Left hindlimb (tissue), 1 donor: ENCODE measurements at places on chromosomes 7 and 10.

DNA sequence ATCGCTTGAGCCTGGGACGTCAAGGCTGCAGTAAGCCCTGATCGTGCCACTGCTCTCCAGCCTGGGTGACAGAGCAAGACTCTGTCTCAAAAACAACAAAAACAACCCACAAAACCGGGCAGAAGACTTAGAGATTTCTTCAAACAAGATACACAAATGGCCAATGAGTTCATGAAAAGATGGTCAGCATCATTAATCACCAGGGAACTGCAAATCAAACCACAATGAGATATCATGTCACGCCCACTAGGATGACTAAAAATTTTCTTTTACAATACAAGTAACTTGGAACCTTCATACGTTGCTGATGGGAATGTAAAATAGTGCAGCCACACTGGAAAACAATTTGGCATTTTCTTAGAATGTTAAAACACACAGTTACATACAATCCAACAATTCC is 77.3 kb upstream of the GRID1 start:
- no peak for DNase-seq

DNA sequence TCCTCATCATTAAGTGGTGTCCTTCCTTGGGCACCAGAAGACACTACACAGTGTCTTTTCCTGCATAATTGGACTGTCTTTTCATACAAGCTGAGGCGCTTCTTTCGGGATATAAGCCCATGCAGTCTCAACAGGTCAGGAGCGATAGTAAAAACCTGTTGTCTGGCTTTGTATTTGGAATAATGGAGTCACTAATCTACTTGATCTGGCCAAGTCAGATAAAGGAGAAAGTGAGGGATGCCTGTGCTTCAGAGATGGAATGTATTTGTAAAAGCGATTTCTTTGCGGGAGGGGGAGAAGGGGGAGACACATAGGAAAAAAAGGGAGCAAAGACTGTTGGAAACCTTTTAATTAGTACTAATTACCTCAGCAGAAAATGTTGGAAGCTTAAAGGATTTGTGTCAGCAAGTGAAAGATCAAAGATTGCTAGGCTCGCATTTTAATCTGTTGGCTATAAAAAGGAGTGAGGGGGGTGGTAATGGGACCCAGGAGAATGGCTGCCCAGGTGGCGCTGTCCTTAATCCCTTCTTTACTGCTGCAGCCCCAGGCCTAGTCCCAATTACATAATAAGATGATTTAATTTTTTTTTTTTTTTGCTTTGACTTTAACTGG is 581.4 kb downstream of the LRMDA start:
- DNase-seq = no peak

- no peak for DNase-seq
Observed at GRCh38 chr10:87705339-87705738, 45.7 kb downstream of the PAPSS2 start.

- DNase-seq = no peak
Observed at GRCh38 chr10:128520211-128520815, 394.1 kb upstream of the MKI67 start.

DNA sequence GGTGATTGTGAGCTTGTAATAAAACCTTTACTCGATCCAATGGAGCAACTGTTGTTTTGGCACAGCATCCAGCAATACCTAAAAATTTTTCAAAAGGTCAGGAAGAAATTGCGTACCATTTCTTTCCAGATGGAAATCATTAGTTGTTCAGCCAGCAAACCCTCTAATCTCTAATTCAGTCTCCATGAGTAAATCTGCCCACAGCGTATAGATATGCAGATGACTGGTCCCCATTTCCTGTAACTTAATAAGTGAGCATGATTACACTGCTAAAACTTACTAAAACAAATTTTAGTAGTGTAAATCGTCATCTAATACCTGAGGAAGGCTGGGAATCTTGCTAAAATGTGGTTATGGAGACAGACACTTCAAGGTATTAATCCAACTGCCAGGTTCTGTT is 10.6 kb downstream of the SLC25A16 start:
- no peak for DNase-seq

DNA sequence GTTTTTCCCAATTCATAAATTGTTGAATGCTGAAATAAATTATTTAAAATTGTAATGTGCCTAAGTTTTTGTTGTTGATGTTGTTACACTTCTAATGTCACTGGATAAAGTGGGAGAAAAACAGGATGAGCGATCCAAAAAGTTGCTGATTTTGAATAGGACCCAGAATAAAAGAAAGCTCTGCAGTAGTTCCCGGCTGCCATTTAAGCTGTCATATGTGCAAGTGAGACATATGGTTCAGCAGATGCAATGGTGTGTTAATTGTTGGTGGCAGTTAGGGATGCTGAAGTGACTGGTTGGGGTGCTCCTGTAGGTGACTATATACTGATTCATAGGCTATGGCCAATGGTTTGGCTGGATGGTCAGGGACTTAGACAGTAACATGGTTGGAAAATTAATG is 1517.4 kb upstream of the LRRTM3 start:
- DNase-seq = no peak

DNA sequence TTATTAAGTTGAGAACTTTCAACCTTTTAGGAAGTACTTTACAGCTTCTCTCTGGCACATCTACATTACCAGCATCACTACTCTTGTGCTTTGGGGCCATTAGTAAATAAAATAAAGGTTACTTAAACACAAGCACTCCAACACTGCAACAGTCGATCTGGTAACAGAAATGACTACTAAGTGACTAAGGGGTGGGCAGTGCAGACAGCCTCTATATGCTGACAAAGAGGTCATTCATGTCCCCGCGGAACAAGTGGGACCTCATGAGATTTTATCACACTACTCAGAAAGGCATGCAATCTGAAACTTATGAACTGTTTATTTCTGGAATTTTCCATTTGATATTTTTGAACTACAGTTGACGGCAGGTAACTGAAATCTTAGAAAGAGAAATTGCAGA is 111.3 kb upstream of the DNAJB12 start:
- no peak for DNase-seq

DNA sequence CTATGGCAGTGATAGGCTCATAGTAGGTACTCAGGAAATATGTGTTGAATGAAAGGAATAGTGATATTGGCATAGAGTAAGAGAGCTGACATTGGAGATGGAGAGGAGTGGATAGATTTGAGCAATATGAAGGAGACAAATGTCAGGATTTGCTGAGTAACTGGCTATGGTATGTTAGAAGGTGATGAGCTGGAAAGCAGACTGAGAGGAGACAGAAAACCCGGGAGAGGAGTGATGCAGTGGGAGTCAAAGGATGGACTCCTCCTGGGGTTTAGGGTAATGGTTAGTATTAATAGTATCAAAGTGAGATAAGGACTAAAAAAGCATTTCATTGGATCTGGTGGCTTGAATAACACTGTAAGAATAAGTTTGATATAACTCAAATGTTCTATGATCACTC is 64.8 kb downstream of the CD36 start:
- DNase-seq = no peak

GRCh38 chr7:84207025-84207424 is 12.4 kb upstream of the SEMA3A start:
- DNase-seq = no peak

GRCh38 chr10:2972216-2972615 is 95.1 kb upstream of the PFKP start:
- no peak for DNase-seq

GRCh38 chr10:31604646-31605170 is 285.7 kb downstream of the ZEB1 start:
- DNase-seq = no peak

- no peak for DNase-seq
Observed at GRCh38 chr10:47264797-47265281, 35.2 kb upstream of the GDF10 start.

DNA sequence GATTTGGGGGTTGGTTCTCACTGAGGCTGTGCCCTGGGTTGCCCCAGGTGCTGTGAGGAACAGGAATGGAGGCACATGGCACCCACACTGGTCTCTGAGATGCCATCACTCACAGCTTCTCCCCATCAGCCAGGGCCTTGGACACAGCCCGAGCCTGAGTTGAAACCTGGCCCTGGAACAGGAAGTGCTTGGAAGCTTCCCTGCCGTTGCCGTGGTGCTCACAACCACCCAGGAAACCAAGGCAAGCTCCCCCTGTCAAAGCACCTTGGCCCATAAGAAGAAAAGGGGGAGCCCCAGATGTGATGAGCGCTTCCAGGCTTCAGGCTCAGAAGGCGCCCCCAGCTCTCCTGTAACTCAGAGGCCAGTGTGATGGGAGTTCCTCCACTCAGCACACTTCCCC is at the start of gene BTBD16:
Gene BTBD16, plus strand, starts transcription at position 221 of the 400 bp plus-strand sequence. CDS start 3,786 bp downstream, outside the sequence.
- DNase-seq = no peak

DNA sequence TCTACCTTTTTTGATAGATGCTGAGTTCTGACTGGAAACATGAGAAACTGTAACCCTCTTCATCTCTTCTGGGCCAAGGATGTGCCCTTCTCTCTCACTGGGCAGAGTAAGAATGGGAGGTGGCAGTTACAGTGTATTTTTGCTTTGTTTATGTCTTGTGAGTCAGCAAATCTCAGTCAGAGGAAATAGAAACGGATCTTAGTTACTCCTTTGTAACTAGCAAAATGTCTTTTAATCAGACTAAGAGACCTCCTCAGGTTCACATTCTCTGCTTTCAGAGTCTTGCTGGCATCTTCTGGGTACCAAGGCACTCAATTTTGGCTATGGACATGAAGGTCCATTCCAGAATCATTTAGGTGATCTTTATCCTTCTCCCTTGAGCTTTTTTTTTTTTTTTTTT is 70.9 kb downstream of the HHEX start:
- DNase-seq = no peak

GRCh38 chr10:95273393-95274312 is 17.1 kb downstream of the PDLIM1 start:
- DNase-seq = no peak
